ENCODE measurements at places on chromosomes 4 and X.

DNA sequence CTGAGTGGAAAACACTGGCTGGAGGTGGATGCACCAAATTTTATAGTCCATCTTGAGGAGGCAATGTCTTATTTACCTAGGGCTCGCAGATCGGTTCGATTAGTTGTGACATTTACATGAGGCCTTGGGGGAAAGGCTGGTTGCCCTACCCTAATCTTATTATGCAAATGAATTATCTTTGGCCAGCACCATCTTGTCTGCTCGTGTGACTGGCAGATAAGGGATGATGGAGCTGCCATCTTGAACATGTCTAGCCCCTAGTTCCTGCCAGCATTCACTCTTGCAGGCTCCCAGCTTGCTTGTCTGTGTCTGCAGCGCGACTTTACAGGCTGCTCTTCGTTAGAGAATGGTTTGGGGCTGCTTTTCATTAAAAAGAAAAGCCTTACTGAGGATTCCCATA lies 61.9 kb downstream of the SEC24B start:
- no peak for DNase-seq

DNA sequence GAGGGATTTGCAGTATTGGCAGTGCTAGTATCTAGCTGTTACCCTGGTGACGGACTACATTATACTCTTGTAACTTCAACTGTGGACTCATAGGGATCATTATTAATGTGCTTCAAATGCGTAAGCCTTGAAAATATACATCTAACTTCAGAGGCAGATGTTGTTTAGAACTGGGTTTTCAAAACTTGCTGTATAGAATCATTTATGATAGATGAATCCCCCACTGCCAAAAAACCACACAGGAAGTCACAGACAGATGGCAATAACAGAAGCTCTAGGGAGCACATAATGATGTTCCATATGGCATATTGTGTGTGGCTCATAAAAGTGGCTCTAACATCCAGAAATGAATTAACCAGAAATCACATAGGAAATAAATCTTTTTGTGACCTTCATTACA lies 62.3 kb upstream of the RELL1 start:
- DNase-seq, result no peak

GRCh38 chr4:67714248-67714583 lies 13.3 kb upstream of the UBA6 start:
- no peak for DNase-seq

GRCh38 chrX:100447655-100448397 lies 37.8 kb upstream of the PCDH19 start:
- no peak for DNase-seq

GRCh38 chrX:53441531-53442321 lies 7.6 kb upstream of the HSD17B10 start:
- peak; percentile 77 for DNase-seq

DNA sequence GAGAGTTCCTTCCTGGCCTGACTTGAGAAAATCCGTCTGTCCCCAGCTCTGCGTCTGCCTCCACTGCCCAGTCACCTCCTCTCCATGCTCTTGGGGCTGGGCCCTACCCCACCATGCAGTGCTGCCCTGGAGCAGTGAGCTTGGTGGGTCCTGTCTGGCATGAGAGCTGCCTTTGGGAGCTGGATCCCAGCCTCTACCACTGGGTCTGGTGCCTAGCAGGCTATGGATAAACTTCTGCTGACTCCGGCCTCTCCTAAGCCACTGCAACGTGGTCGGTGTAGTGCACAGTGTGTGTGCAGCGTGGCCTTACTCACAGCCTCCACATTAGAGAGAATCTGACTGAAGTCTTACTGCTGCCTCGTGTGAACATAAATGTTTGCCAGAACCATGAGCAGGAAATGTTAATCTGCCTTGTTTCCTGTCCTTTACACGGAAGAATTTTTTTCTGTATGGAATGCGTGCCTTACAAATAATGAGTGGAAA lies 47.6 kb downstream of the HTT start:
- no peak for DNase-seq

- DNase-seq, result no peak
These were observed 188.8 kb downstream of the CRLF2 start for GRCh38 chrX:1023676-1024075.

- no peak for DNase-seq
These were observed 34.9 kb downstream of the MMRN1 start for GRCh38 chr4:89929425-89930159.

- no peak for DNase-seq
These were observed 18.8 kb upstream of the TMSB4X start for GRCh38 chrX:12955882-12956703.

DNA sequence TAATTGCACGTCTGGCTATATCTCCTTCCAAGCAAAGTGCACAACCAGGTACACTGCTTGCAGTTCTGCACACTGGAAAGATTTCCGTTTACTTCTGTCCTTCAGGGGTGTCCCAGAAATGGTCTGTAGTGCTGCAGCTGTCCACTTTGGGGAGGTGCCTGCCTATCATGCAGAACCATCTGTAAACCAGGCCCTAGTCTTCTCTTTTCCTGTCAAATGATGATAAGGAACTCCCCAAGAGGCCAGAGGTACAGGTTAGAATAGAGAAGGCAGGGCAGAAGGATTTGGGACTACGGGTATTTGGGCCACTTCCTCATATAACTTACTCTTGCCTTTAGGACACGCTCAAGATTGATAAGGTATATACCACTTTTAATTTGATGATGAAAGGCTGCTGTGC lies 746.9 kb downstream of the FAT4 start:
- DNase-seq, result no peak

DNA sequence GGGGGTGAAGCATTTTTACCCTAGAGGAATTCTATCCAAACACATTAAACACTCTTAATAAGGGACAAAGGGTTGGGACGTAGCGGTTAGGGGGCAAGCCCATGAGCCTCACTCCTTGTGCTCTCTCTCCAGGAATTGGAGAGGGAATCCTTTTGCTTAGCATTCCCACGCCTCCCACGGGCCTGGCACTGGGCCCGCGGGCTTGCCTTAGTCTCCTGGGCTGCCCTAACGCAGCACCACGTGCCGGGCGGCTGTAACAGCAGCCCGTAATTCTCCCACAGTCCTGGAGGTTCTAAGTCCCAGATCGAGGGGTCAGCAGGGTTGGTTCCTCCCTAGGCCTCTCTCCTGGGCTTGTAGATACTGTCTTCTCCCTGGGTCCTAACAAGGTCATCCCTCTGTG lies 67.5 kb downstream of the TBL1X start:
- DNase-seq, result no peak

DNA sequence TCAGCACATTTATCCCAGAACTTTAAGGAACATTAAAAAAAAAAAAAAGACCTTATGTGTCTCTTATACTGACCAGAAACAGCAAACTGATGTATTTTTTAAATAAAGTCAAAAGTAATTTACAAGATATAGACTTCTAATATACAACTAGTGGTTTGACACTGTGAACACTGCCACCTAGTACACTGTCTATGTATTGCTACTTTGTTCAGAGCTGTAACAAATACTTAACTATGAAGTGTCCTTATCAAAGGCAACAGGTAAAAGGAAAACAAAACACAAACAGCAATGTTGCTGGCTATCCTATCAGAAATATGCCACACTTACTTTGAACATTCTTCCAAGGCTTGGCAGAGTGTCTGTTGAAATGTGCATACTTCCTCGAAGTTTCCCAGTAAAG lies 60.4 kb downstream of the CD40LG start:
- DNase-seq, result no peak

GRCh38 chr4:117610706-117611308 lies 423.5 kb upstream of the NDST3 start:
- DNase-seq, result no peak

DNA sequence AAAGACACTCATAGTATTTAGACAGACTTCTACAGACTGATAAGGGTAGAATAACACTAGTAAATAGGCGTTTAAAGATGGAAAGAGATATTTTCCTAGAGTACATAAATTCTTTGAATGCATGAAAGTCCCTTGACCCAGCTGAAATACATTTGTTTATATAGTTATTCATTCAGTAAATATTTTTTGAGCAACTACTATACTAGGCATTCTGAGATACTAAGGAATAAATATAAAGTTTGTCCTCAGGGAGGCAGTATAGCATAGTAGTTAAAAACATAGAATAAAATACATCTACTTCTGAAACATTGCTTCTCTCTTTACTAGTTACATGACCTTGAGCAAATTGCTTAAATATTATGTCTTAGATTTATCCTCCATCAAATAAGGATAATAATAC lies 27.4 kb downstream of the HMGN5 start:
- DNase-seq, result no peak

- DNase-seq, result no peak
These were observed 88.8 kb downstream of the CPZ start for GRCh38 chr4:8681391-8681790.

GRCh38 chr4:185689407-185689806 lies 122.6 kb downstream of the SORBS2 start:
- no peak for DNase-seq

- DNase-seq, result no peak
These were observed 72.9 kb downstream of the FAM9B start for GRCh38 chrX:8960957-8961468.

- DNase-seq, result no peak
These were observed 231.7 kb upstream of the TAPT1 start for GRCh38 chr4:16457944-16458343.

DNA sequence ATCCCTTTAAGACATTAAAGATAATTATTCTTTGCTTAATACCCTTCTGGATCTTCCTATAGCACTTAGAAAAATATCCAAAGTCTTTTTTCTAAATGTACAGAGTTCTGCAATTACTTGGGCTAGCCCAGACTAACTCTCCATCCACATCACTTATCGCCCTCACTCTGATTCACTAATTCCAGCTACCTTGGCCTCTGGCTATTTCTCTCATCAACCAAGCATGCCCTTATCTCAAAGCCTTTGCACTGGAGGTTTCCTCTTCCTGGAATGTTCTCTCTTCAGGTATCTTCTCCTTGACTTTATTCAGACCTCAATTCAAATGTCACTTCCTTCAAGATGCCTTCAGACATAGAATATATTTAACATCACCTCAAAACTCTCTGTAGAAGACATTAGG lies 345.1 kb upstream of the SMIM31 start:
- DNase-seq, result no peak

DNA sequence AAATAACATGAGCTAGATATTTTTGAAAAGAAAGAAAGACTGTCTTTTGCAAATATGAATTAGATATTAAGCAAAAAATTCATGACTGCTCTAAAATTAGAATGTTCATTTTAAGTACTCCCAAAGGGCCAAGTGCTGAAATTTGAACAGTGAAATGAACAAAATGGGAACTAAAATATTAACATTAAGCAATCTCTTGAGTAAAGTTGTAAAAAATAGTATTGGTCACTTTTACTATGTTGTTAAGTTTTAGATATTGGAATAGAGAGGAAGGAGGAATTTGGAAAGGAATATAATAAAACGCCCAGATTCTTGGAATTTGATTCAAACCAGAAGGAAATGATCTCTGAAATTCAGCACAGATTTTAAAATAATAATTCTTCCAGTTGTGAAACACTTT lies 125.9 kb upstream of the ANK2 start:
- no peak for DNase-seq

DNA sequence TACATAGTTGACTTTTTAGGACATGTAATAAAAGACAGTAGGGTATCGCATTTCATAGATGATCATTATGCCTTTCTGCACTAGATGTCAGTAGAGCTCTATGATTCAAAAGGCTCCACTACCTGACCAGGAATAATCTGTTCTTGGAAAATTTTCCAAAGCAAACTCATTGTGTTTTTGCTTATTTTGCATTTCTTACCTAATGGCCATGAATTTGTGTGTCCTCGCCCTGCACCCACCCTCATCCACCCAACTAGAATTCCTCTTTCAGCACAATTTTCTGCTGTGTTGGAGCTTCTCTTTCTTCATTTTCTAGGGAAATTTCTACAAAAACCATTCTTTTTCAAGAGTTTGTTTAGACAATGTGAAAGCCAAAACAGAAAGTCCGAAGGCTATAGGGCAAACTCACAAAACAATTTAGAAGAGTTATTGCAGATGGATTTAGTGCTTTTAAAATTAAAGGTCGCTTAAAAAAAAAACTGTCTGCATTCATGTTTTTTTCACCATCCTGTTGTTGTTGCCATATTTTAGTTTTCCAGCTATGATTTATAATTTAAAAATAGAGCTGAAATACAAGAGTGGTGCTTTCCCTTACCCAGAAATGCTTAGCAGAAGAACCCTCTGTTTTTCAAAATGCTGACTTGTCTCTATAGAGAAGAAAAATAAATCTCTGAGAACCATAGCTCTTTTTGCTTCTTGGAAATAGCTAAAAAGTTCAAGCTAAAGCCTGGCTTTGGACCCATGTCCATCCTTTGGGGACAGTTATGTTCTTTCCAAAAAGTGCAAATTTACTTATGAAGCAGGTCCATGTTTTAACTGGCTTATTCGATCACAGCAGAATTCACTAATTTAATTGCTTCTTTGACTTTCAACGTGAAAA lies 183.7 kb downstream of the SPATA18 start:
- DNase-seq, result no peak

- no peak for DNase-seq
These were observed 177.9 kb downstream of the AFAP1 start for GRCh38 chr4:7761720-7762119.

GRCh38 chr4:15656038-15656470 lies 897 bp upstream of the FBXL5 start:
- peak; percentile 8 for DNase-seq

DNA sequence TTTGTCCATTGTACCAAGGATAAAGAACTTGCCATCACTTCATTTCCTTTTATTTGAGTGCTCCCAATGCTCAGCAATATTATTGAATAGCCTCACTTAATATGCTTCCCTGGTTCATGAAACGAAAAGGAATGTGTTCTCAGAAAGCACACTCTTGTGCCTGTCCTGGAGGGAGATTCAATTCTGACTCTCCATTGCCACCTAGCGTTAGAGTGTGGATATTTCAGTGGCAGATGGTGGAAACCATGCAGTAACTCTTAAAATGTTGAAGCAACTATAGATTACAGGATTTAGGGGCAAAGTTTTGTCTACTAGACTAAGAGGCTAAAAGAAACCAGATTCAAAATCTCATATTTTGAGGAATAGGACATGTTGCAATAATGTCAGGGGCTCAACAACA lies 36.0 kb downstream of the GAB3 start:
- DNase-seq, result no peak

DNA sequence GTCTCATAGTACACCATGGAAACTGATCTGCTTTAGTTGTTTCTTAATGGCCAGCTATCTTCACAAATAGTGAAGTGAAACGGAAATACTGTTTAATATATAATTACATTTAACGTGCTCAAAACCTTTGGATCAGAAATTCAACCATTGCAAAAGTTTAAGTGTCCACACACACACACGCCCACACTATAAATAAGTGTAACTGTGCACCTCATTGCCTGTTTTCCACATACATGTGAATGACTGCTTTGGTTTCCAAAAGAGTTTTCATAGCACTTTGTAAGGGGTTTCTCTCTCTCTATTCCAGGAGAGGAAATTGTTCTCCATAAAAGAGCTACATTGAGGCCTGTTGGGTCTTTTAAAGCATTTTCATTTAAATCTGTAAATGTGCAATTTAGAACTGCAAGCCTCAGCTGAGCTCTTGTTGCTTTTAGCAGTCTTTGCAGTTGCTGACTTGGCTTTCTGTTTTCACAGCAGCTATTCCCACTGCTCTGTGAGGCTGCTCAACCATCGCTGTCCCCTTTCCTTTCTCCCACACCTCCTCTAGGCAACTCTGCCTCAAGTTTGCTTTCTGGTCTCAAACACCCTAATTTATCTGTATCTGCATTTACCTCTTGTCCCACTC lies 94.5 kb downstream of the RAPGEF2 start:
- DNase-seq, result no peak

Measured in NCI-H510A (cell line).